ENCODE measurements at places on chromosomes 3 and 15.

- no peak for DNase-seq
Measured at GRCh38 chr3:53122933-53123305, 7.3 kb downstream of the RFT1 start.

DNA sequence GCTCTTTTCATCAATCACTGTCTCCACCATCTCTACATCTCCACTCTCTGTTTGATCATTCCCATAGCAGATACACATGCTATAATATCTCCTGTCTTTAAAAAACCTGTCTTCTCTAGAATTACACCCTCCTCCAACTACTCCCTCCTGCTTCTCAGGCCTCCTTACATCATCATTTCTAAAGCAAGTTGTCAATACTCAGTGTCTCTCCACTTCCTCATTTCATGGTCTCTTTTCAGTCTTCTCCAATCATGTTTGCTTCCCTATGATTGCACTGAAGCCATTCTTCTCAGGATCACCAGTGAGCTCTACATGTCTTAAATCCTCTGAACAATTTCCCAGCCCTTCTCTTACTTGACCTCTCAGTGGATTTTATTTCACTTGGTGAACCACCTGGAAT is 87.0 kb upstream of the ZNF280D start:
- no peak for DNase-seq

DNA sequence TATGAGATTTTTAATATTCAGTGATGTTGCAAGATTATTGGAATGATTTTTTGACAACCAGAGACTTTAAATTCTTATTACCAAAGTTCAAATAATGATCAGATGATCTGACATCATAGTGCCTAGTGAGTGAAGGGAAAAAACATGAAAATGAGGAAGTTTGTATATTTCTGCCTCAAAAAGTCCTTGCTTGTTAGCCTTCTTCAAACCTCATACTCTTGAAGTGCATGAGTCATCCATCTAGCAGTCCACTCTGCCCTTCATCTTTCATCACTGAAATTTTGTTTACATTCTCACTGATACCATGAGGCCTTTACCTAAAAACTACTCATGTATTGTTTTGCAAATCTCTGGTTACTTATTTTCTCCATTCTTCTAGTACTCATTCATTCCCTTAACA is 23.9 kb upstream of the OR5H6 start:
- no peak for DNase-seq

- DNase-seq, result no peak
Measured at GRCh38 chr15:90991587-90992285, 2.6 kb downstream of the PRC1 start.

DNA sequence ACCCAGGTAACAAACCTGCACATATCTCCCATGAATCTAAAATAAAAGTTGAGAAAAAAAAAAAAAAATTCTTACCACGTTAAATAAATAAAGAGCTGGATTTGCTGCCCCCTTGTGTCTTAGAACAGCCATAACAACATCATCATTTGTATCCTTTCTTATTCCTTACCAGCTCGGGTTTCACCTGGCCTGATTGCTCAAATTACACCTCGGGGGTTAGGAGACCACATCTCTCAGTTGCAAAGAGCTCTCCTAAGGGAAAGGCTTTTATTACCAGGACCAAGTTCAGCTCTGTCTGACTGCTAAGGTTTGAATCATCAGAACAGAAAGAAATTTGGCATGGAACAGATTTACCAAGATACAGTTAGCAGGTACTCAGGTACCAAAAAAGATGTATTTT is 25.8 kb upstream of the RPL39L start:
- no peak for DNase-seq

DNA sequence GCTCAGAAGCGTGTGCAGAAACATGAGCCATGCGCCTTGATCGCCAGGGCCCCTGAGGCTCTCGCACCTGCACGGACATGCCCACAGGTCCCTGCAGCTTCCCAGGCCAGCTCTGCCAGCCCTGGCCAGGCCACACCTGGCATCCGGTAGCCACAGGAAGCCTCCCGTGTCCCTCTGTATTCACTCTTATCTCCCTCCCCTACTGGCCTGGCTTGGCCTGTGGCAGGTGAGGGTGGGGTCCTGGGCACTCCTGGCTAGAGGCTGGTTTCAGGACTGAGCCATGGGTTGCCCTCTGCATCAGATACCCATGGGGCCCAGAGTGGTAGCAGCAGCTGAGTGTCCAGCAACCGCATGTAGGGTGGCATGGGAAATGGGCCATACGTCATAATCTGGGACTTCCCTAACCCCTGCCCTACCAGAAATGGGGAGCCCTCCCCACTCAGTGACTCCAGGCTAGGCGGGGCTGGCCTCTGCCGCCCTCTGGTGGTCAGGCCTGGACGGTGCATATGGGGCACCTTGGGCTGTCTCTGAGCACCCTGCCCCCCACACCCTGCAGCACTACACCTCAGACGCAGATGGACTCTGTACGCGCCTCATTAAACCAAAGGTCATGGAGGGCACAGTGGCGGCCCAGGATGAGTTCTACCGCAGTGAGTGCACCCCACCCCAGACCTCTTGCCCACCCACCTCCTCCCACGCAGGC is 12.6 kb upstream of the LMAN1L start:
- peak; percentile 69 for DNase-seq

DNA sequence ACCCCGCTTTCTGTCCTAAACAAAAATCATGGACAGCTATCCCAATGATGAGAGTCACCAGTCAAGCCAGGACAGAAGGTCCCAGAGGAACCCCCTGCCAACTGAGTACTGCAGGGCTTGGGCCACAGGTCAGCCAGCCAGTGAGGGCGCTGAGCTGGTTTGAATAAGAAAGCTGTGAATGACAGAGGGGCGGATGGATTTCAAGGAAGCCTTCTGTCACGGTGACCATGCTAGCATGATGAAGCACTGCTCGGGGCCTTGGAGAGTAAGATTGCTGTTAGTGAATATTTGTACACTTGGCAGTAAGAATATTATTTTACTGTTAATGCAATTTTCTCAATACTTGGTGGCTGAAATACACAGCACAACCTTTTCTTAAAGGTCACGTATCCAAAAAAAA is 734.0 kb upstream of the NR2F2 start:
- no peak for DNase-seq

DNA sequence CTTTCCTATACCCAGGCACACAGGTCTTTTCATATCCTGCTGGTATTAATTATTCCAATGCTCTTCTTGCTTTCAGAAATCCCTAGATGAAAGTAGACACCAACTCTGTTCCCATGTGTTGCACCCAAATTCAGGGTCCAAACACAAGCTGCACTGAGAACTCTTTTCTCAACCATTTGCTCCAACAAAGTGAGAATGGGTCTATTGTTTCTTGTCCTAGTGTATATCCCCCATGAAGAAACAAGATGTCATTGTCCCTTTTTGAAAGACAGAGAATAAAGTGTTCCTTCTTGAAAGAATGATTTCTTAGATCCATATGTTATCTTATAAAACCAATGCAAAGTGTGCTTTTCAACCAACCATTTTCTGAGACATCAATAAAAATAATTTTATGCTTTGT is 353.7 kb downstream of the CNTN6 start:
- DNase-seq, result no peak

- no peak for DNase-seq
Measured at GRCh38 chr15:40328176-40328575, 4.7 kb downstream of the INAFM2 start.

- DNase-seq, result no peak
Measured at GRCh38 chr3:150094150-150094933, 123.6 kb upstream of the PFN2 start.

- no peak for DNase-seq
Measured at GRCh38 chr3:49534581-49535441, 19.5 kb upstream of the BSN start.

- no peak for DNase-seq
Measured at GRCh38 chr3:41683666-41684350, 278.1 kb downstream of the ULK4 start.

GRCh38 chr15:100861511-100861991 is 18.1 kb upstream of the ALDH1A3 start:
- no peak for DNase-seq

- no peak for DNase-seq
Measured at GRCh38 chr3:187952849-187953248, 201.1 kb upstream of the LPP start.

GRCh38 chr15:29233566-29233965 is 36.1 kb downstream of the NSMCE3 start:
- no peak for DNase-seq
